ENCODE measurements at places on chromosomes 11 and 22. TPM values are rescaled to one million over a fixed set of nuclear protein-coding genes. Genes with fewer than 3 reads are reported as not detected.

The TRPC6 gene
- not detected for total RNA-seq

The CCDC87 gene
- total RNA-seq: 0.31 TPM

The GNAZ gene
- 8.8 TPM for total RNA-seq

The GUCY1A2 gene
- 0.07 TPM for total RNA-seq

The TP53I11 gene
- 23.7 TPM for total RNA-seq

The EXPH5 gene
- 2.3 TPM for total RNA-seq

The BIRC3 gene
- 11.6 TPM for total RNA-seq

The C11orf71 gene
- total RNA-seq: 4.6 TPM

The PANX2 gene
- 1.5 TPM for total RNA-seq

The NEFH gene
- not detected for total RNA-seq

The TENM4 gene
- total RNA-seq: 0.19 TPM

The P4HA3 gene
- 1.5 TPM for total RNA-seq

The OLFML1 gene
- total RNA-seq: 0.96 TPM

Data from A172 (cell line).